ENCODE measurements at places on chromosomes 16 and 17.
A peak's percentile ranks its signal among the peaks of the same experiment; 100 is the strongest.

DNA sequence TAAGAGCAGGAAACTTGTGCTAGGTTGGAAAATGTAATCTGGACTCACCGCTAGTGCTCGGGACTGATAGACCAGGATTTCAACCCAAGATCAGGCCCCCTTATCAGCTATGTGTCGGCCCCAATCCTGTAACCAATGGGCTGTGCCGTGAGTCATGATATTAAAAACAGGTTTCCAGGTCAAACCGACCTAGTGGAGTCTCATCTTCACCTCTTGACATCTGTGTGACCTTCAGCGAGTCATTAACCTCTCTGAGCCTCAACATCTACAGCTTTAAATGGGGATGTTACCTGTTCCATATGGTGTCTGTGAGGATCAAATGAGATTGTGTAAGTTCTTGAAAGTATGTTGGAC is 512 bp downstream of the PMM2 start:
- no peak for DNase-seq

DNA sequence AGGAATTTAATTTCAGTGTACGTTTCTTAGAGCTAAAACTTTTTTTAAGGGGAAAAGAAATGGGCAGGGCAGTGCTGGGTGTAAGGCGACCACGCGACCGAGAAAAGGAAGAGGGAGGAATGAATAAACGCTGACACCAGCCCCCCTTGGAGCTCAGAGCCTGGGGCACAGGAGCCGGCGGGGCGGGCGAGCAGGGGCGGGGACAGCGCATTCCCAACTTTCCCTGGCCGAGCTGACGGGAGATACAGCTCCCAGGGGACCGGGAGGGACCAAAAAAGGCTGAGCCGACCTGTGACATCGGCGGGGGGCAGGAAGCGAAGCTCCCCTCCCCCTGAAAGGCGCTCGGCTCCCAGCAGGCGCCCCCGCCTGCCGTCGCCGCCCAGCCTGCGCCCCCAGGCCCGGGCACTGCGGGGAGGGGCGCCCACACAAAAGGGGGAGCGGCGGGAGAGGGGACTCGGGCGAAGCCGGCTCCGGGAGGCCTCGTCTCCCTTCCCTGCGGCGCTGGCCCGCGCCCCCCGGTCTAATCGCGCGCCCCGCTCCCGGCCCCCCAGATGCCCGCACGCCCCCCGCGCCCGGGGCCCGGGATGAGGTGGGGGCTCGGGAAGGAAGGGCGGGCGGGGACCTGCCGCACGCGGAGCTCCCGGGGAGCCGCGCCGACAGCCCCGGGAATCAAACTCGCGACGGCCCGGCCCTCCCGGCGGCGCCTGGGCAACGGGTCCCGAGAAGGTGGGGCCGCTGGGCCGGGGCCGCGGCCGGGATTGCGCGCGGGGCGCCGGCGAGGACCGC is 622 bp downstream of the CUEDC1 start:
- DNase-seq = peak; percentile 4

DNA sequence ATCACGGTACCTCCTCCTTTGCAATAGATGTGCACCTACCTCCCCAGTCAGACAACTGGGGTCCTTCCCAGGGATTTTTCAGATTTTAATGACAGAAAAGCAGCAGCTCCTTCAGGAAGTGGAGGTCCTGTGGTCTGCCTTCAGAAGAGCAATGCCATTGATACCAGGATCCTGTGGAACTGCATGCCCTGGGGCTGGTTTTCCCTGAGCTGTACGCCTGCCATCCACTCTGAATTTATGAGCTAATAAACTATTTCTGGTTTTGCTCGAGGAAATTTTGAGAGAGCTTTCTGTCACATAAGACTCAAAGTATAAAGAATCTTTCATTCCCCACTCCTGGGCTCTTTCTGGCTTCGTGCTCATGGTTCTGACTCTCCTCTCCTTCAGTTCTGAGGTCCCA is 10.0 kb upstream of the CCL23 start:
- no peak for DNase-seq

DNA sequence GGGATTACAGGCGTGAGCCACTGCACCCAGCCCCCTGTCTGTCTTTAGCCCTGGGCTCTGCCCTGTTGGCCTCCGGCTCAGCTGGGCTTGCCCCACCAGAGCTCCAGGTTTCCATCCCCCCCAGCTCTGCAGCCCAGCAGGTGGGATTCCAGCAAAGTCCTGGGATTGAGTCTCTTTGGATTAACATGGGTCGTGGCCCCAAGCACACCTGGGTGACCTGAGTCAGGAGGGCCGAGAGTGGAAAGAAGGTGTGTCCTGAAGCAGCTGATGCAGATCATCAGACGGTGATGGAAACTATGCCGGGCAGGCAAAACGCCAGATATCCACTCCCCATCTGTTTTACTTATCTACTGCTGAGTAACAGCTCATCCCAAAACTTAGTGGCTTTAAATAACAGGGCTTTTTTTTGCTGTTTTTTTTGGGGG is 72.5 kb downstream of the KNOP1 start:
- DNase-seq = no peak

- no peak for DNase-seq
These were observed 3.0 kb downstream of the ARHGDIA start for GRCh38 chr17:81867991-81868673.

DNA sequence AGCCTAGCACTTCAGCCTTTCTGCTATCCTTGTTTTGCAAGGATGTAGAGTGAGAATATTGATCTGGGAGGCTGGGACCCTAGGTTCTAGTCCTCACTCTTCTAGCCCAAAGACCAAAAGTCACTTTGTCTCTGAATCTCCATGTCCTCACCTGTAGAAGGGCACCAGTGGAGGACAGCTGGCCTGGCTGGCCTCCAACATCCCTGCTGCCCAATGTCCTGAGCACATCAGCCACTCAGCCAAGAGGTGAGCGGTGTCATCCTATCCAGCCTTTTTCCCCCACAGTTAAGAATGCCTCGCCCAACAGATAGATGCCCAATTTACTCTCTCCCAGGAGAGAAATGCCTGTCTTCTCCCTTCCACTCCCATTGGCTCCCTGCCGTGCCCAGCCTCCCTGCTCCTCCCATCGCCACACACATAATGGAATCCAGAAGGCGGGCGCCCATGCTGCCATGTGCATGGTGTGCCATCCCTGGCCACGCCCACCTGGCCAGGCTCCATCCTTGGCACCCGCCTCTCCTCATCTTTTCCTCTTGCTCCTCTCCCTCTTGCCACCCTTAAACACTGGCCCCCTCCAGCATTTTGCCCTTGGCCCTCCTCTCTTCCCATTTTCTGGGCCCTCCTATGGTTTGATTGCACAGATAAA is 157.3 kb upstream of the SDK2 start:
- no peak for DNase-seq

GRCh38 chr16:23827057-23827456 is 8.7 kb upstream of the PRKCB start:
- DNase-seq = no peak

- DNase-seq = no peak
These were observed 66.4 kb downstream of the NXN start for GRCh38 chr17:913207-913606.

GRCh38 chr17:57597531-57598453 is 147.3 kb downstream of the CCDC182 start:
- no peak for DNase-seq

DNA sequence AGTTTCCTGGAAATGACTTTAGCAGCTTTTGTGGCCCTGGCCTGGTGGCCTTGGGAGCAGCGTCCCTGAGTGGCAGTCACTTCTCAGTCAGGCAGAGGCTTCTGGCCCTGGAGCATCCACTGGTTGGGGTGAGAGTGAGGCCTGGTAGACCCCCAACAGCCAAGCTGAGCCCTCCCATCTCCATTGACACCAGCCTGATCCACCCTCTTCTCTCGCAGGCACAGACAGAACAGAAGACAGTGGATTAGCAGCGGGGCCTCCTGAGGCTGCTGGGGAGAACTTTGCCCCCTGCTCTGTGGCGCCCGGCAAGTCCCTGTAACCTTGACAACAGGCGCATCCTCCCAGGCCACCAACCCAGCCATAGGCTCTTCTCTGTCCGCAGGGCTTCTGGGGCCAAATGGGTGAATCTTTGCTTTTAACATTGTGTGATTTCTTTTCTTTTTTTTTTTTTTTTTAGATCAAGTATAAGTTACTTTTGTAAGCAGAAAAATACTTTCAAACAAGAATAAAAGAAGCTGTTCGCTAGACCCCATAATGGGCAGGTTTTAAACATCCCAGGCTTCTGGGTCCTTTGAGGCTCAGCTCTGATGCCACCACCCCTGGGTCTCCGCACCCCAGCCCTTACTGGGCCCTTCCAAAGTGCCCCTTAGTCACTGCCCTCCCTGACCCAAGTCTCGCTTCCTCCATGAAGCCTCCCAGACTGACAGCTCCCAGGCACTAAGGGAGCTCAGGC is 12.7 kb upstream of the FLYWCH1 start:
- no peak for DNase-seq

- no peak for DNase-seq
These were observed 132.1 kb downstream of the CLEC16A start for GRCh38 chr16:11076259-11077018.

DNA sequence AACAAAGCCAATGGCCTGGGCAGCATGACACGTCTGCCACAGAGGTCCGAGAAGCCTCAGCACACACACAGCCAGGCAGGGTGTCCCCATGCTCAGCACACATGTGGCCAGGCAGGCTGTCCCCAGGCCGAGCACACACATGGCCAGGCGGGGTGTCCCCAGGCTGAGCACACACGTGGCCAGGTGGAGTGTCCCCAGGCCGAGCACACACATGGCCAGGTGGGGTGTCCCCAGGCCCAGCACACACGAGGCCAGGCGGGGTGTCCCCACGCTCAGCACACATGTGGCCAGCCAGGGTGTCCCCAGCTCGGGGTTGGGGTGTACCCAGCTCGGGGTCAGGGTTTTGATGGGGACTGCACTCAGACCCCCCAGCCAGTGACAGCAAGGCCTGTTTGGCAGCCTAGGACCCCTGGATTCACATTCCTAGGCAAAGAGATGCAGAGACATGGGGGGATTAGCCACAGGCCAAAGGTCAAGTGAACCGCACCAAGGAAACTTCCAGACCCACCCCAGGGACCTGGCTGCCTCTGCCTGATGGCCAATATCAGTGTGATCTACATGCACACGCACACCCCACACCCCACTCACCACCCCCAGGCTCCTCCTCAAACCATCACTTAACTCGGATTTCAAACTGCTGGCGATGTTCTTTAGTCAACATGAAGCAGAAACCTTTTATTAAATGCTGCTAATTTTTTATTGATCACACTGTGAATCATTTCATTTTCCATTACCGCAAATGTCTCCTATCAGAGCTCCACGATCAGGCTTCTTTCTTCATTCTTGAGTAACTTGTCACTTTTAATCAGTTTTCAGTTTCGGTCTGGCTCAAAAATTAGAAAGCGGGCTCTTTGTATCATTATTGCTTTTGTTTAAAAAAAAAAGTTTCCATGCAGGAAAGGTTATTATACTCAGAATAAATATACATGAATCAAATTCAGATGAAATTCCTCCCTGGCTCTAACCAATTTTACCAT is 111.4 kb downstream of the ZNF423 start:
- DNase-seq = no peak

GRCh38 chr16:56600398-56600999 is 7.9 kb upstream of the MT2A start:
- DNase-seq = no peak

DNA sequence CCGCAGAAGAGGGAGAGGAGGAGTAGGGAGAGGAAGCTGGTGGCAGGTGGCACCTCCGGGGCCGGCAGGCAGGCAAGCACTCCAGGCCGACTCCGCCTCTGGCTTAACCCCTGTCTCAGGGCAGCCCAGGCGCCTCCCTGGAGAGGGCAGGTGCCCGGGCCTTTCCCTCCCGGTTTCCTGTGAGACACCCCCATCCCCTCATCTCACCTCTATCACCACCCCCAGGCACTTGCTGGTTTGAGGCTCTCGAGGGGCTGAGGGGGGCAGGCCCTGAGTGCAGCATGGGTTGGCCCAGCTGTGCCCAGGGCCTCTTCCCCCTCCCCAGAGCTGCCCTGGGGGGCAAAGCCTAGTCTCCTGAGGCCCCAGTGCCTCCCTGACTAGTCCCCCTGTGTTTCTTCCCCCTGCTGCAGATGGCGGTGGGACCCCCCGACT is 6.0 kb downstream of the DOC2A start:
- no peak for DNase-seq

- no peak for DNase-seq
These were observed 18.8 kb downstream of the LRRC36 start for GRCh38 chr16:67345401-67345800.

- no peak for DNase-seq
These were observed at the start of gene IGFALS for GRCh38 chr16:1793578-1794220. TSS of gene IGFALS (minus strand) at chr16:1793705. CDS start at chr16:1793652, 53 bp downstream.

GRCh38 chr17:64357191-64357981 is 33.3 kb downstream of the PECAM1 start:
- no peak for DNase-seq

DNA sequence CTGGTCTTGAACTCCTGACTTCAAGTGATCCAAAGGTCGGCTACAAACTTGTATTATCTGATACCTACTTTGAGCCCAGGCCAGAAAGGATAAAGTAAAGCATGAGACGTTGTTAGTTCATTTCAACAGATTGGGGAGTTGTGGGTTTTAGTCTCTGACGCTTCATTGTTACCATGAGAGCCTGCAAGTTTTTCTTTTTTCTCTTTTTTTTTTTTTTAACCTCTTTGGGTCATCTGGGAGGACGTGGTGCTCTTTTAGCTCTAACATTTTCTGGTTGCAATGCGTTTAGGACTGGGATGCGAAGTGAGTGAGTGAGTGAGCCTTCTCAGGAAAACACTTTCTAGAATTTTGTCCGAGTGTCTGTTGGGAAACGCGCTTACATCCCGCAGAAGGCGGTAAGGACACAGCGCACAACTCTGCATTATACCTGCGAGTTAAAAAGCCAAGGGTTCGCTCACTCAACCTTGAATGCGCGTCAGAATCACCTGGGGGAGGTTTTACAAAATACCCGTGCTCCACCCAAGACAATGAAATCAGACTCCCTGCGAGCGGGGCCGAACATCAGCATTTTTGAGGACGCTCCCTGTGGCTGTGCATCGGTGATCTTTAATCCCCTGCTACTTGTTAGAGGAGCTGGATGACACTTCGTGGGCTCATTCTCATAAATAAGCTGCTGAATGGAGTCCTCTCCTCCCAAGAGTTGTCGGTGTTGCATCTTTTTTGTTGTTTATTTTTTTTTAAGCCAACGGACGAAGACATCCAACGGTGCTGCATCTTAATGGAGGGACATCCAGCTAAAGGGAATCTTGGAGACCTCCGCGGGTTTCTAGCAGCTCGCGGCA is 629 bp upstream of the RNF135 start:
- no peak for DNase-seq

GRCh38 chr16:67951485-67951884 is 7.6 kb upstream of the LCAT start:
- DNase-seq = no peak

- DNase-seq = no peak
These were observed 18.8 kb downstream of the MAP1LC3B start for GRCh38 chr16:87410968-87411367.

- peak; percentile 76 for DNase-seq
These were observed at the start of gene CACNB1 for GRCh38 chr17:39197380-39198185. TSS of gene CACNB1 (minus strand) at chr17:39197669. CDS start at chr17:39197495, 174 bp downstream.

- no peak for DNase-seq
These were observed 10.6 kb downstream of the PHF12 start for GRCh38 chr17:28940675-28941074.

GRCh38 chr17:75350706-75351105 is 54.8 kb downstream of the GRB2 start:
- no peak for DNase-seq

- no peak for DNase-seq
These were observed 12.2 kb upstream of the SP2 start for GRCh38 chr17:47883589-47884426.

GRCh38 chr17:1956134-1956533 is 69.0 kb downstream of the RTN4RL1 start:
- no peak for DNase-seq

Data from T-helper 9 cell (primary cell).